GM12864 (cell line): ENCODE measurements at places on chromosomes 2 and 18.
A peak's percentile ranks its signal among the peaks of the same experiment; 100 is the strongest.

GRCh38 chr2:217475101-217475500 is 527.7 kb downstream of the TNS1 start:
- DNase-seq = no peak

DNA sequence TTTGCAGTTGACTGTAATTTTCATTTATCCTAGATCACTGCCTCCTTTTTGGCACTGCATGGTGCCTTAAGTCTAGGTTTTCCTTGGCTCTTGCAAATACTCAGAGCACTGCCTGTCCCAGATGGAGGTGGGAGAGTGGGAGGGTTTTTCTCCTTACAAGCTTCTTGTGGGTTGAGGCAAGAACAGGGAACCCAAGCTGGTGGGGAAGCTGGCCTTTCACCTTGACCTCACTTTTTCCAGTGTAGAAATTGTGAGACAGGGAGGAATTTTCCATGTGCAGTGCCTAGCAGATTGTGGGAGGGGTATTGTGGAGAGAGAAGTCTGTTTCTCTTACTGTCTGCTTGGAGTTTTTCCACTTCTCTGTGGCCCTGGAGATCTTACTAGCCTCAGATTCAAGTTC is 21.5 kb downstream of the GALNT1 start:
- DNase-seq = no peak

- DNase-seq = no peak
Observed at GRCh38 chr2:182728014-182728413, 12.0 kb downstream of the DNAJC10 start.

GRCh38 chr2:36416370-36417165 is 61.0 kb downstream of the CRIM1 start:
- no peak for DNase-seq

GRCh38 chr2:100285691-100286090 is 36.6 kb downstream of the LONRF2 start:
- no peak for DNase-seq

GRCh38 chr18:62957885-62958472 is 242.6 kb downstream of the PHLPP1 start:
- DNase-seq = peak; percentile 31
